ENCODE measurements at places on chromosomes 4 and X.
A peak's percentile ranks its signal among the peaks of the same experiment; 100 is the strongest.

- peak; percentile 51 for DNase-seq
These were observed at the start of gene PIN4 for GRCh38 chrX:72181178-72182125. PIN4 (plus strand) TSS chrX:72181757; CDS start chrX:72181786, 29 bp downstream.

GRCh38 chr4:98928131-98928504, 815 bp downstream of the EIF4E start:
- peak; percentile 30 for DNase-seq

- DNase-seq, result no peak
These were observed 91.0 kb downstream of the OR13H1 start for GRCh38 chrX:131634900-131635299.

DNA sequence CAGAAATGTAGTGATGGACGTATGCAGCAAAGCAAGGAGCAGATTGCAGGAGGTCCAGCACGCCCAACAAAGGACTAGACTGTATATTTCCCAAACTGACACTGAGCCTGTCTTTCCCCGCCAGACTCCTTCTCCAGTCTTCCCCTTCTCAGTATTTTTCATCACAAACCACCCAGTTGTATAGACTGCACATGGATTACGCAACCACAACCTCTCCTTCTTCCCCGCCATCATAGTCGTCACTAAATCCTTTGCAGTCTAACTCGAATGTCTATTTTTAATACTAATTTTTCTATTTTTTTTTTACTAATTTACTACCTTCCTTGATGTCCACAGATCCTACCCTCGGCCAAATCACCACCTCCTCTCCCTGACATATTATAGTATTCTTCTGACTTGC, 105.4 kb downstream of the MTNR1A start:
- no peak for DNase-seq

- no peak for DNase-seq
These were observed 45.5 kb downstream of the MID2 start for GRCh38 chrX:107871136-107871535.

DNA sequence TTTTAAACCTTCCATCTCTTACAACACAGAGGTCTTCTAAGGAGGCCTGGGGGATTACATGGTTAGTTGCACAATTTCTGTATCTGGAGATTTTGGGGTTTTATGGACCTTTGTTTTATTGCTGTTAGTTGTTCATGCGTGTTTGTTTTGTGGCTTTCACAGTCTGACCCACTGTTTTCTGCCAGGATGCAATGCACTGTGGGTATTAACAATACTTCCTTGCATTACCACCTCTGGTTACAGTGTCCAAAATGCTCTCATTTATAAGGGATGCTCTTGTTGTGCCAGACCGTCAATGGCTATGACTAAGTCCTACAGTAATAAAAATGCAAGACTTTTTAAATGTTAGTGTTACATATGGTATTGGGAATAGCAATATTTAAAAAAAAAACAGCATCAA, 730.2 kb downstream of the KCTD8 start:
- no peak for DNase-seq

DNA sequence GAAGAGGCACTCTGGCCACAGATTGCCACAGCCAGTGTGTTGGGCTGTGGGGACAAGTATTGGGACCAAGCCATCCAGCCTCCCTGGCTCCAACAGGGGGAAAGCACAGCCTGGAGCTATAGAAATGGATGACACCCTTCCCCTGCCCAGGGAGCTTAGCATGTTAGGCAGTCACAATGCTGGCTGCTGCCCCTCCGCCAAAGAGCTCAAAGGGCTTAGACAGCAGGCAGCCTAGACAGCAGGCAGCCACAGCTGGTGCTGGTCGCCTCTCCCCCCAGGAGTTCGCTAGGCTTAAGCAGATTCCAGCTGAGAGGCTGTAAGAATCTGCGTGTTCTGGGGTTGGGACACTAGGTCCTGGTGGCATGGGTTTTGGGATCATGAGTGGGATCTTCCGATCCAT, 94.5 kb upstream of the MXRA5 start:
- no peak for DNase-seq

DNA sequence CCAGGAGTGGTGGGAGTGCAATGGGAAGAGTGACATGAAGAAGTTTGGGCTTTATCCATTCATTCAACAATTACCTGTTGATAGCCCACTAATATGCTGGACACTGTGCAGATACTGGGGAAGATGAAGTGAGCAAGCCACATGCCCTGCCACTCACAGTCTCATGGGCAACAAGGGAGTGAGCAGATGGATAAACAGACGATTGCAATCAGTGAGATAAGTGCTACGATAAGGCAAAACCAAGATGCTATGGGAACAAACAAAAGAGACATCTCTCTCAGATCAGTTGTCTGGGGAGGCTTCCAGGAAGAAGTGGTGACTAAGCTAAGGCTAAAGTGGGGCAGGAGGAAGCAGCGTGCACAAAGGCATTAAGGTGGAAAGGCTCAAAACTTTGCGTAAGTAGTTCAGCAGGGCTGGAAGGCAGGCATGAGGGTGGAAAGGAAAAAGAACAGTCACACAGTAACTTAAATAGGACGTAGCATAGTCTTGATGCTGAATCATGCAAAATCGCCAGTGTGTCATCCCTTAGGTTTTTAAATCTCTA, 31.7 kb downstream of the GAB3 start:
- no peak for DNase-seq

DNA sequence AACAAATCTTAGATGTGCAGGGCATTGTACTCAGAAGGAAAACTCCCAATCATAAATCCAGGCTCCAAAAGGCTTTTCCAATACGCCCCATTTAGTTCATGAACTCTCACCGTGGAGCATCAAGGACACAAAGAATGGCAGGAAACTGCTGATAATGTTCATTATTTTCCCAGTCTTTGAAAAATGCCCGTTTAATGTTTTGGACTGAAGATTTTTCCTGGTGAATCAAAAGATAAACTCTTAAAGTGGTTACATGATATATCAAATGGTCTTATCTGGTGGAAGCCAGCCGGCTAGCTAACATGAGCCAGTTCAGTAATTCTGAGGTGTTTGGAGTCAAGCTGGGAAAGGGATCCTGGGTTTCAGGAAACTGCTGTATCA, 62.1 kb upstream of the AP1S2 start:
- DNase-seq, result no peak

GRCh38 chrX:1388651-1389050, 3.3 kb downstream of the SLC25A6 start:
- no peak for DNase-seq

GRCh38 chr4:2305766-2306501, 44.0 kb upstream of the MXD4 start:
- no peak for DNase-seq

GRCh38 chrX:51334276-51334675, 1.7 kb downstream of the NUDT10 start:
- DNase-seq, result no peak
